H54 (cell line): ENCODE measurements at places on chromosomes 4 and X.

GRCh38 chr4:75723163-75724065, 963 bp upstream of the USO1 start:
- DNase-seq: no peak

GRCh38 chrX:20412871-20413486, 146.3 kb upstream of the RPS6KA3 start:
- no peak for DNase-seq

GRCh38 chr4:4456816-4457578, 70.1 kb downstream of the NSG1 start:
- no peak for DNase-seq

DNA sequence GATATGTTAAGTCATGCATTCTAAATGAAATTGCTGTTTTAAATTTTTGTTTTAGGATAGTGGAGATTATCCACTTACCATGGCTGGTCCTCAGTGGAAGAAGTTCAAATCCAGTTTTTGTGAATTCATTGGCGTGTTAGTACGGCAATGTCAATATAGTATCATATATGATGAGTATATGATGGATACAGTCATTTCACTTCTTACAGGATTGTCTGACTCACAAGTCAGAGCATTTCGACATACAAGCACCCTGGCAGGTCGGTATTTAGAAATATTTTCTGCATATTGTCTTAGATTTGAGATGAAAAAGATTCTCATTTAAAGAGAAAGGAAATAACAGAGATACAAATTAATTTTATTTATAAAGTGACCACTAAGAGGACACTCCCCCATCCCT, 83.6 kb downstream of the STAG2 start:
- DNase-seq: no peak

DNA sequence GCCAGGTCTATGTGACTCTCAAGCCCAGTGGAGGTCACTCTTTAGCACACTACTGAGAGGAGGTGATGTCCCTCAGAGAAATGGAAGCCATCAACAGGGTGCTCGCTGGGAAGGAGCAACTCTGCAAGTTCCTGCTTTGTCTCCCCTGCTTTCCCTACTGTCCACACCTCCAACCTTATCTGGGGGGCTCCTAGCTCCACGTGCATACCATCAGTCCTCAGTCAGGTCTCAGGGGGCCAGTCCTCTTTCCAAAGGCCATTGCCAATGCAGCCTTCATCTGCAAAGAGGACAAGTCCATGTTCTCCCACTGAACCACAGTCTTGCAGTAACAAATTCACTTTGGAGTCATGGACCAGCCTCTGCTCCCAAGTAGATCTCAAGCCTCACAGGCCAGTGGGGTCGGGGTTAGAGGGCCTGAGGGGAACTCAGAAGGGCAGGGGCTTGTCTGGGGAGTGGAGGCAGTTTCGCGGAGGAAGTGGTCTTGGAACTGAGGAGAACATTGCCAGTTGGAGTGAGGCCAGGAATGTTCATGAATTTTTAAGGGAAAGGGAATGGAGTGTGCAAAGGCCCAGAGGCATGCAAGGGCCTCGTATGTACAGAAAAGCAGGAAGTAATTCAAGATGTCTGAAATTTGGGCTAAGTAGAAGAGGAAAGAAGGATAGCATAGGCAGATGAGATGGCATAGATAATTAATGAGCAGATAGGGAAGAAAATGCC, 8.9 kb downstream of the RTL5 start:
- DNase-seq: no peak

DNA sequence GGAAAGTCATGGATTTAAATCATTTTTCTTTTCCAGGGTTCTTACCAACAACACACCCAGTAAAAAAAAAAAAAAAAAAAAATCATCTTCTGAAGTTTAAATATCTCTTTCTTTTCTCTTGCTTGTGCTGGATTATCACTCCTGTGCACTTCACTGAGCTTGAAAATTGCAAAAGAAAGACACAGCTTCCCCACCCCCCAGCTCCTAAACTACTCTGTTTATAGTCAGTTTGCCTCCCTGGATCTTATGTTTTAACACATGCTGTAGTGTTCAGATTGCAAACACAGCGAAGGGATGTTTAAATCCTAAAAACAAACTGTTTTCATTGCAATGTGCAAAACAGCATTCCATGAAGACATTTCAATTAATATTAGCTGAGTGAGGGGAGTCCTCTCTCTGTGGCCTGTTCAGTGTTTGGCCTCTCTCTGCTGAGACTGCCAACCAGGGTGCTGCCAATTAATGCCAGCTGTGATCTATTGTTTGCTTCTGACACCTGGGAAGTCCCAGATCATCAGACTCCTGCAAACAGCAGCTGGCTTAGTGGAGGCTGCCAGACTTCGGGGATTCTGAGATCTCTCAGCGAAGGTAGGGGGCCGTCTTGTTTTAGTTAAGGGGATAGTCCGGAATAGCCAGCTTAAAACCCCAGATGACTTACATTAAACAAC, 171.1 kb upstream of the PITX2 start:
- DNase-seq: no peak

DNA sequence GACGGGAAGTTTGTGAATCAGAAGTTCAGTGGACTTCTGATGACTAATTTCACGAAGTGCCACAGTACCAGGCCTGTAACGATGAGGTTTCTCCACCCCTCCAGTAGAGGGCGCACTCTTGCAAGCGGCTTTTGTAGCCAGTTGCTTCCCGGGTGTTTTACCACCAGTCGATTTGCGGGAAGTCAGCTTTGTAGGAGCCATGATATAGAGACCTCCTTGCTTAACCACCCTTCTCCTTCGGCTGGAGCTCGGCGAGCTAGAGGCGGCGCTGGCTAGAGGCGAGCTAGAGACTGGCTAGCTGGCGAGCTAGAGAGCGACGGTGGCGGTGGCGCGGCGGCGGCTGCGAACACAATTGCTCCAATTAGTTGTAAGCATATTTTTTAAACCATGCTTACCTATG, 72.0 kb downstream of the IL1RAPL1 start:
- DNase-seq: no peak

DNA sequence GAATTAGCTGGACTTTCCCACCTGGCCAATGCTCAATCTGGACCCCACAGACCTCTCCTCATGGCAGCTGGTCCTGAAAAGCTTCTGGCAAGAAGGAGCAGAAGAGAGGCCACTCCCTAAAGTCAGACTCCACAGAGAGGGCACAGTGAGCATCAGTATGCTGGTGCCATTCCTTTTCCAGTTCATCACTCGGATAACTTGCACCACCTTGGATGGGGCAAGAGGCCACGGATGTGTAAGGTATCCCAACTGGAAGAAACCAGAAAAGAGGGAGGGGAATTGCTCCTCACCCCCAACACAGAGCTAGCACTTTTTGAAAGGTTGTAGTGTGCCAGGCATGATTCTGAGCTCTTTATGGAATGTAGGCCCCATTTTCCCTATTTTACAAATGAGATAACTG, 85.9 kb downstream of the STK32B start:
- DNase-seq: no peak

GRCh38 chrX:31117266-31117665, 45.4 kb upstream of the FTHL17 start:
- DNase-seq: no peak

- DNase-seq: no peak
Observed at GRCh38 chr4:185811509-185812364, at the start of gene SORBS2. Gene SORBS2 (minus strand): TSS chr4:185812194. CDS start chr4:185690571, 121,623 bp downstream.

DNA sequence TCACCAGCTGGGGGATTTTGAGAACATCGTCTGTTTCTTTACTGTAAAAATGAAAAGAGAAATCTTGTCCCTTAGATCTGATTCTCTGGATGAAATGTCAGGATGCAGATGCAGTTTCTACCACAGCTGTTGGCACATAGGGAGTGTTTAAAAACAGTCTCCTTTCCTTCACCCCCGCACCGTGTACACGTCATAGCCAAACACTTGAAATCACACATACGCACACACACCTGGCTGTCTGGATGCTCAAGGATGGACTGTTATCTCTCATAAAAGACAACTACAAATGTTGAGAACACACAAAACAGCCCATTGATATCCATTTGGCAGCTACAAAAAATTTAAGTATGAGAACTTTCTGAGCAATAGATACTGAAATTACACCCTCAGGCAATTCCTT, 275.8 kb upstream of the CLNK start:
- DNase-seq: no peak

GRCh38 chr4:4735870-4736269, 123.6 kb upstream of the MSX1 start:
- no peak for DNase-seq

DNA sequence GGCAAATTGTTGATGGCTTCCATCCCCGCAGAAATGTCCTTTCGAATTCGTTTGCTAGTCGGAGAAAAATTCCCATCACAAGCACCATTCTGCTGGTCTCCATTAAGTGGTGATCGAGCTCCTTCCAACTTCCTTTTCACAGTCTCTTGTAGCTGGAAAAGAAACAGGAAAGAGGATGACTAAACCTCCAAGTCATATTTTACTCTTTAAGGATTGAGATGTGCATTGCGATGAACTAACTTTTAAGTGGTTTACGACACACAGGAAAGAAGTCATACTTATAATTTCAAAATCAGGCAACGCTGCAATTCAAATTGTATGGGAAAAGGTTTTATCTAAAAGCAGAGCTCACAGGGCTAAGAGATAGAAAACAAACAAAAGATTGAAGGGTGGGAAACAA, 225.2 kb downstream of the MGST2 start:
- no peak for DNase-seq

- no peak for DNase-seq
Observed at GRCh38 chr4:16508968-16509367, 282.7 kb upstream of the TAPT1 start.

DNA sequence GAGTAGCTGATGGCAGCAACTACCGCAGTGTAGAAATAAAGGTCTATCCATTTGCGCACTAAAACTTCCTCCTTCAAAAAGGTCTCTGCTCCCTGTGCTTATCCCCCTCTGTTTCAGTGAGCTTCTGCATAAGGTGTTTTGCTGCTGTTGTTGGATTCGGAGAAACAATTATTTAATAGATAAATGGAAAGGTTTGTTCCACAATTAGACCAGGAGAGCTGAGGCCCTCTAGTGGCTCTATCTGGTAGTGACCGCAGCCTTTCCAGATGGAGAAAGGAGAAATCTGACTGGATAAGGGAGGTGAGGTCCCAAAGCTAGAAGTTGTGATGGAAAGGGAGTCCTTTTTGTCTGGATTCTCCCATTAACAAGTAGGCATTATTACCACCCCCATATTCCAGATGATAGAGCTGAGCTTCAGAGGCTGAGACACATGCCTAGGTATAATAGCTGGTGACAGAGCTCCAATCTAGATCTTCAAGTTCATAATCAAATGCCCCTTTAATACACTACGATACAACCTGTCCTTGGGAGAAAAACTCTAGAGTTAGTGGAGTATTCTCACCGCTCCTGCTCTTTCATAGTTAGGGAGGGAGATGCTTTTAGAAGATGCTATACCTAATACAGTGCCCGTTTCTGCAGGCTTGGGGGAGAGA, 5.1 kb upstream of the GABRQ start:
- DNase-seq: no peak

DNA sequence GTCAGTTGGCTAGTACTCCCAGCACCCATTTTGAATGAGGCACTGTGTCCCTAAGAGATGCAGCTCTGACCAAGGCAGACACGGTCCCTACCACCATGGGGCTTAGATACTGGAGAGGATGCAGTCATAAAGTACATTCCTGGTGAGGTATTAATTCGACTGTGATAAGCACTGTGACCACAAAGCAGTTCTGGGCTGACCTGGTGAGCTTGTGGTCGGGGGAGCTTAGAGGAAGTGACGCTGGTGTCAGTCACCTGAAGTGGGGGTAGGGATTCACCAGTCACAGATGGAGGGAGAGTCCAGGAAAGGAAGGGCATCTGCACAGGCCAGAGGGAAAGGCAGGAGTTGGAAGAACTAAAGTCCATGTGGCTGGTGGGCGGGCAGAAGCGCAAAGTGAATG, 15.8 kb upstream of the CLTRN start:
- DNase-seq: no peak

DNA sequence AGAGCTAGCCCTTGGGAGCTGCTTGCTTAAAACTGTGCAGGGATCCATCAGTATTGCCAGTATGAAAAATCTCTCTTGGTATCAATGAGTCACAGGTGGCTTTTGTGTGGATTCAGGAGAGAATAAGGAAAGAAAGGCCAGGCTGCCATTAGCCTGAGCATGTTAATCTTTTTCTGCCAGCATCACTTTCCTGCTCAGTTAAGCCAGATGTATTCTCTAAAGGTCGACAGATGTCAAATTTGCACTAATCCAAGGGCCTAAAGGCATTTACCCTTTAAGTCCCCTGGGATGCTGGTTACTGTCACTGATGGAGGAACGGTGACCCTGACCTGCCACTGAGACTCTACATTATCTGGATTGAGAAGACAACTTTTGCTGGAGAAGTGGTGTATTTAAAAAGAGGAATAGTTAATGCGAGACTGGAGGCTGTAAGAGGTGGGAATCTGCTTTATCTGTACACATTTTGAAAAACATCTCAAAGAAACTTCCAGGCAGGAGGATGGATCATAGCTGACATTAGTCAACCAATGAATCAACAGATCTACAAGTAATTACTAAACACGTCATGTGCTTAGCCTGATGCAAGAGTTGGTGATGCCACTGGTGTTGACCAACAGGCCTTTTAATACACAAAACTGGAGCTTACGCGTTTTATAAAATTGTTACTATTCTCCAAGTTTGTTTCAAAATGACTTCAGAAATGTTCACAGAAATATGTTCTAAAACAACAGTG, 241.4 kb upstream of the ANXA3 start:
- no peak for DNase-seq

- DNase-seq: no peak
Observed at GRCh38 chr4:76637712-76638361, 202.8 kb downstream of the SHROOM3 start.

DNA sequence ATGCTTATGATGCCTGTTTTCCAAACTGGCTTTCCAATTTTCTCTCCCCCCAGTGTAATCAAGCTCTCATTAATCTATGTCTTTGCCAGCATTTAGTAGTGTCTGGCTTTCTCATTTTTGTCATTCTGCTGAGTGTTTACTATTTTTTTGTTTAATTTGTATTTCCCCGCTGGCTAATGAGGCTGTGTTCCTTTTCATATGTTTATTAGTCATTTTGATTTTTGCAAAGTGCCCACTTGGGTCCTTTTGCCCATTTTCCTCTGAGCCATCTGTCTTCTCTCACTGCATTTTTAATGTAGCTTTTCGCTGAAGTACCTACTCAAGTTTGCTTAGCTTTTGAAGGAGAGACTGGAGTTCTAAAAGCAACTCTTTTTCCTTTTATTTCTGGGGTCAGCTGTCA, 14.7 kb downstream of the DCK start:
- DNase-seq: no peak

GRCh38 chr4:2332976-2333319, 71.0 kb upstream of the MXD4 start:
- DNase-seq: no peak

- no peak for DNase-seq
Observed at GRCh38 chr4:13481569-13481968, 2.6 kb downstream of the RAB28 start.

DNA sequence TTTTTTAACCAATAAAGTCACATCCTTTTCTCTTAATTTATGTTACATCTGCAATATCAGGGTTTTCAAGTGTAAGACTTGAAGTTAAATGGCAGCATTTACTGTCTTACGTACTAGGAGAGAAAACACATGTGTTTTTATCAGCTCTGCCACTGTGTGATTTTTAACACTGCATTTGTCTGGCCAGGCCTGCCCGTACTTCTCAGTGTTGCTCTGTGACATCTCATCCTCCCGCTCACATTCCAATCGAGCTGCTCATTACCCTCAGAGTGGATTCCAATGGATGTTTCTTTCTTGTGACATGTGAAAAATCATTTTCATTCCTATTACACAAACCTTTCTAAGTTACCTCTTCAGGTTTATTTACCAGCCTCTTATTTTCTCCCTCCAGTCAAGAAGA, 420.3 kb downstream of the FAT4 start:
- peak; percentile 21 for DNase-seq

GRCh38 chr4:153197301-153197700, 6.9 kb upstream of the TRIM2 start:
- no peak for DNase-seq

GRCh38 chr4:89737888-89738287, 99.1 kb downstream of the SNCA start:
- peak; percentile 13 for DNase-seq
